ENCODE measurements at places on chromosomes 1 and 21.

DNA sequence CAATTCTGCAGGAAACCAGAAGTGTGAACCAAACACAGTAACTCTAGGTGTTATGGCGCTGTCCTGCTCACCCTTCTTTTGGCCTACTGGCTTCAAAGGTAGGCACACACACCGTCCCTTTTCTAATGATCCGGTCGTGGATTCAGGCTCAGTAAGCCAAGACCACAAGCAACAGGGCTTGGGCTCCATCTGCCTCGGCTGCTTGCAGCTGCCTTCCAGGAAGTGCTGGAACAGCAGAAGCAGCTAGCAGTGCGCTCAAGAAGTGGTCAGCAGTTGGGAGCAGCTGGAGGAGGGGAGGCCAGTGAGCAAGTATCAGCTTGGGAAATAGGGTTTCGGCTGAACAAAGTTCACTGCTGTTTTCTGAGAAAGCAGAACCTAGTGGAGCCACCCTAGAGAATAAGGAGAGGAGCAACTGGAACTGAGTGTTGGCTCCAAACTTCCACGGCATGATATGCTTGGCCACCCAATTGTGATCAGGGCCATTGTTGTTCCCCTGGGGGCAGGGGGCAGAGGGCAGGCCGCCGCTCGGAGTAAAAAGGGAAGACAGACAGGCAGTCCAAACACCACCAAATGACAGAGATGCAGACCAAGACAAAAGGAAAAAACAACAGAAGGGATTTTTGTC lies 173.4 kb downstream of the TOMM20 start:
- DNase-seq: no peak

DNA sequence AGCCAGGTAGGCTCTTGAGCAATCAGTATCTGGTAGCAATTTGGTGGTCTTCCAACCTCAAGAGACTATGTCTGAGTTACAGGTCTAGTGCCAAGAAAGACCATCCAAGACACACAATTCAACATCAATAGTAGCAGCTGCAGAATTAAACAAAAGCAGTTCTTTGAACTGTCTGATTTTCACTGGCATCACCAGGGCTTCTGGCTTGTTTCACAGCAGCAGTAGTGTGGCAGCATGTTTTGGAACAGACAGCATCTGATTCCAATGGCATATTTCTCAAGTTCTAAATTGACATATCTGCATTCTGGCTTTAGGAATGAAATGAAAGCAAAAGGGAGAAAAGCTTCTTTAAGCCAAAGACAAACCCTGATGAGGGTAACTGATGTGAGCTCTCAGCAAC lies 334.7 kb upstream of the PRMT6 start:
- DNase-seq: no peak

- DNase-seq: no peak
These were observed 23.9 kb downstream of the PKP1 start for GRCh38 chr1:201307231-201307630.

DNA sequence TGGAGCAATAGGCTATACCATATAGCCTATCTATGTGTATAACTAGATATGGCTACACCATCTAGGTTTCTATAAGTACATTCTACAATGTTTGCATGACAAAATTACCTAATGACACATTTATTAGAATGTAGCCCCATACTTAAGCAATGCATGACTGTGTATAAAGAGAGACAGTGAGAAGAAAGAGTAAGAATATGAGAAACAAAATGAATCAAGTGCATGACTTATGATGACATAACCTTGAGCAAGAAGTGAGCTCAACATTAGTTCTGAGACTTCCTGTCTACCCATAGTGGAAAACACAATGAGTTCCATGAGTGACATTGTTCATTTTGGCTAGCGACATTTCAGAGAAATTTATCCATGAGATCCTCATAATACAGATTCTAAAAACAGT lies 10.1 kb downstream of the SLC44A5 start:
- no peak for DNase-seq

- no peak for DNase-seq
These were observed 87.3 kb upstream of the CD53 start for GRCh38 chr1:110785612-110786011.

- DNase-seq: peak; percentile 11
These were observed 61.4 kb upstream of the TNFSF18 start for GRCh38 chr1:173112129-173112528.

DNA sequence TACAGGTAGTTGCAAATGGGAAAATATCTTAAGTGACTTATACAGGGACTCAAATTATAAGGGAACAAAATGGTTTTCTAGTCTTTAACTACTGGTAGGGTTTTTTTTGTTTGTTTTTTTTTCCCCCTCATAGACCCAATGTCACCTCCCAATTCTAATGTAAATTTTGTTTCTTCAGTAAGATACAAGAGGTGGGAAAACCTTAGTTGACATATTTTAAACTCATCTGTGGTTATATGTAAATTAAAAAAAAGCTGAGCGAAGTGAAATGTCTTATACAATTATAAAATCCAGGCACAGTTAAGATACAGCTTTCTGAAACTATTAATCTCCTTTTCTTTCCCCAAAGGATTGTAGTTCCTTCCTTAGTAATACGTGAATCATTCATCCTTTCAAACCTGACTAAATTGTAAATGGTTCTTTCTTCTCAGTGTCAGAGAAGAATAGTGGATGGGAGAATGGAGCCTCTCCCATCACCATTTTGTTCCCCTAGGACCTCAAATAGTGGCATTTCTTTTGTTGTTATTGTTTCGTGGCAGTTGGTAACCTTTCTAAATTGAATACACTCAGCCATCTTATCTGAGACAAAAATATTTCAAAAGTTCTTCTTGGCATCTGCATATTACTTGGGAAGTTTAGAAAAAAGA lies 11.2 kb downstream of the TSEN15 start:
- no peak for DNase-seq

DNA sequence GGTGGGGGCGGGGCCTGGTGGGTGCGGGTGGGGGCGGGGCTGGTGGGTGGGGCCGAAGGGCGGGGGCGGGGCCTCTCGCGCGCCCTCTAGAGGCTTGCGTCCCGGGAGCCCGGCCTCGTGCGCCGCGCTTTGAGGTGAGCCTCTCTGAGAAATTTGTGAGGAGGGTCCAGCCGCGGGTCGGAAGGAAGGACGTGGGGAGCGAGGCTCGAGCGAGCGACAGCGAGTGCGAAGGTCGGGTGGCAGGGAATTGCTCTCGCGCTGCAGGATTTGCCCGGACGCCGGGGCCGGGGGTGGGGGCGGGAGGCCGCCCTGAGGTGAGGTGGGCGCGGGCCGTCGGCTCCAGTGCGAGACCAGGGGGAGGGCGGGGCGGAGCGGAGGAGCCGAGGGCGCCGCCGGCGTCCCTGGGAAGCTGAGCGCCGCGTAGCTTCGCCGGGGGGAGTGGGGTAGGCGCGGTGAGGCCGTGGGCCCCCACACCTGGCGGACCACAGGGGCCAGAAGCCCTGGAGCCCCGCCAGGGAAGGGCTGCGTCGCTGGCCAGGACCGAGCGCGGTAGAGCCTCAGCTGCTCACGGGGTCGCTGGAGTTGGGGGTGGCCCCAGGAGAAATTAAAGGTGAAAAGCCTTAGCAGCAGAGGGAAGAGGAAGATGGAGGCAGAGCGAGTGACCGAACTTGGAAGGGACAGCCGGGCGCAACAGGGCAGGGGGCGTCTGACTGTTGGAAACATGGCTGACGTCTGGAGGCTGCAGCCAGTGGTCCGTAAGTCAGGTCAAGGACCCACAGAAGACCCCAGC lies 754 bp upstream of the LSS start:
- no peak for DNase-seq

DNA sequence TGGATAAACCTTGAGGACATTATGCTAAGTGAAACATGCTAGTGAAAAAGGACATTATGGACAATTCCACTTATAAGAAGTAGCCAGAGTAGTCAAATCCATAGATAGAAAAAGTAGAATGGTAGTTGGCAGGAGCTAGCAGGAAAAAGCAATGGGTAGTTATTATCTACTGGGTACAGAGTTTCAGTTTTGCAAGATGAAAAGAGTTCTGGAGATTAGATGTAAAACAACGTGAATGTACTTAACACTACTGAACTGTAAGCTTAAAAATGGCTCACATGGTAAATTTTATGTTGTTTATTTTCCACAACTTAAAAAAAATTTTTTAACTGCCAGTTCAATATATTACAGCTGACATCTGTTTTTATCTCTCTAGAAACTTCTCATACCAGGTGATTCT lies 19.4 kb downstream of the JAK1 start:
- no peak for DNase-seq

- no peak for DNase-seq
These were observed 75.2 kb downstream of the NFIA start for GRCh38 chr1:61157468-61157987.

GRCh38 chr1:161864577-161864976 lies 98.5 kb downstream of the ATF6 start:
- peak; percentile 14 for DNase-seq

GRCh38 chr1:93874025-93874651 lies 4.9 kb downstream of the DNTTIP2 start:
- DNase-seq: peak; percentile 50

GRCh38 chr1:115522386-115522785 lies 119.4 kb upstream of the VANGL1 start:
- DNase-seq: no peak

GRCh38 chr1:114037631-114037890 lies 58.3 kb downstream of the OLFML3 start:
- DNase-seq: no peak

GRCh38 chr1:9169601-9170137 lies 40.8 kb upstream of the GPR157 start:
- no peak for DNase-seq

DNA sequence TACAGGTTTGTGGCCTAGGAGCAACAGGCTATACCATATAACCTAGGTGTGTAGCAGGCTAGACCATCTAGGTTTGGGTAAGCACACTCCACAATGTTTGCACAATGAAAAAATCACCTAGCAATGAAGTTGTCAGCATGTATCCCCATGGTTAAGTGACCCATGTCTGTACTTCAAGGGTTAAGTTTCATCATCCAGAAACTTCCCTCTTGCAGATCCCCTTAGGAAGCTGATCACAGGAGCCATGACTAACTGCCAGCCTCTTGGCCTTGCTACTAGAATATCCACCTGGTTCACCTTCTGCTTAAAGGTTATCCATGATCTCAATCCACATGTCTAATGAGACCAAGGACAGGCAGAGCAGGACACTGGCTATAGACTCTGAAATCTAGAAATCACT lies 3.5 kb upstream of the UBXN10 start:
- no peak for DNase-seq

DNA sequence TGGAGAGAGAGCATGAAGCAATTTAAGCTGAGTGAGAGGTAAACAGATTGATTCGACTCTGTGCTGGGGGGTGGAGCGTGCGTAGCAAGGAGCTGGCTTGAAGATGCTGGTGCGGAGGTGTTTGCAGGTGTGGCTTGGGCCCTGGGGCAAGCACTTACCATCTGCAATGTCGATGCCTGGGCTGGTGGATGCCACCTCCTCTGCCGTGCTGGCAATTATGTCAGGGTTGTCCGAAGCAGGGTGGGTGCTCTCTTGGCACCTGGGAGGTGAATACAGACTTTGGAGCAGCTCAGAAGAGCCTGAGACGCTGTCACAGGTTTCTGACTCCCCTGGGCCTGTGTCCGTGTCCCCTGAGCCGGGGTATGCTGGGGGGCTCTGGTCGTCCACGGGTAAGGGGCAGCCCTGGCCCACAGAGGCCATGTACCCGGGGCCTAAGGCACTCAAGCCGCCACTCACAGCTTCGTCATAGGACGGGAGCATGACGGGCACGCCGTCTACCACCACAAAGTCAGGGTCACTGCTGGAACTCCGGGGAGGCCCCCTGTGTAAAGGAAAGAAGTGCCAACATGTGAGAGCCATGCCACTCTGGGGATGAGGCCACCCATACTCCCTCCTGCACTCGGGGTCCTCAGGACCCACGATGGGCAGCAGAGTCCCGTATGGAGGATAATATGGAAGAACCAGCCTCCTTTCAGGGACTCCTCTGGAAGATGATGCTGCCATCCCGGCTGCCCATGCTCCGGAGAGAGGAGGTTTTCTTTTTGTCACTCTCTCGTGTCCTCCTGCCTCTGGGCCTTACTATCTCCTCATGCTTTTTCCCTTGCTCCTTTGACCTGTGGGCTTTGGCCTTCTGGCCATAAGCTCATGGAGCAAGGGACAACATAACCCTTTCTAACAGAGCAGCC lies 80.3 kb upstream of the TLR5 start:
- no peak for DNase-seq

DNA sequence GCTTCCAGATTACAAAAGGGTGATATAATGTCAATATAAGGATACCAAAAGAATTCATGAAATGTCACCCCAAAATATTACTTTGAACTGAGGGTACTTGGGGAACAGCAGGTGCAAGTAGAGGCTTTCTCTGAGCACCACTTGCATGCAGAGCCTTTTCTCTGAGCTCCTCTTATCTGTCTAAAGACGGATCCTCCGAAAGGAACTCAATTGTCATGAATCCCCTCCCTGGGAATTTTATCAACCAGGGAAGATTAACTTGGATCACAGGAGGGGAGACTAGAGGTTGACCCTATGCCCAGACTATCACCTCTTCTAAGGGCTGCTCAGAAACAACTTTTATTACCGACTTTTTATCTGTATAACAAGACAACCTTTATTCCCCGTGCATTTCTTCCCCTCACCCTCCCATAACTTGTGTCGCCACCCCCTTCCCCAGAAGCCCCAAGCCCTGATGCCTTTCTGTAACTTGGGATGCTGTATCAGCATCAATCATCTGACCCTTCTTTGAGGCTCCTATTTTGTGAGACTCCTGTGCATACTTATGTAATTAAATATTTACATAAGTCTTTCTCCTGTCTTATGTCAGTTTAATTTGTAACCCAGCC lies 94.1 kb downstream of the CACHD1 start:
- DNase-seq: no peak

DNA sequence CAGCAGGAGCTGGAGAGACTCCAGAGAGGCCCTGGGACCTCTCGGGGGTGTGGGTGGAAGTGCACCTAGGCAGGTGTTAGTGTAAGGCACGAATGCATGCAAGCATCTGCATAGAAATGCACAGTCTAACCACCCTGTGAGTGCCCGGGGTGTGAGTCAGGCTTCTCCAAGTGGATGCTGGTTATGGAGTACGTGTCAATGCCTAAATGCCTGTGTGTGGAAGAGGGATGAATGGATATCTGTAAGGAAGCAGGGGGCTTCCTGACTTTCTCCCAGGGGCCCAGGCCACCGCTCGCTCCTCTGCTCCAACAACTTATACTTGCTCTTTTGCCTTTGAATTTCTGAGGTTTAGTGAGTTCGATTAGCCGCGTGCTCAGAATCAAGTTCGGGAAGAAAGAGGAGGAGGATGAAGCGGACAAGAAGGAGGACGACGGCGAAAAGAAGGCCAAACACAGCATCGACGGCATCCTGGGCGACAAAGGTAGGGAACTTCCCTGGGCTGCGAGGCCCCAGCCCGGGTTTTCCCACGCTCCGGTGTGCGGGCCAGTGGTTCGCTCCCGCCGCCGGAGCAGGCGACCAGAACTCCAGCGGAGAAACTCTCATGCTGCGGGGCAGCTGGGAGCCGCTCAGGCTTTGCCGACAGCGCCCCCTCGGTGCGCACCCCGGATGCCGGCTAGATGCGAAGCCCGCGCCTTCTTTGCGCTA lies 5.4 kb downstream of the PAX7 start:
- DNase-seq: no peak

GRCh38 chr1:169484101-169484500 lies 1.6 kb downstream of the SLC19A2 start:
- no peak for DNase-seq
